OCI-M1 (cell line): ENCODE measurements at places on chromosomes 3 and 15.

GRCh38 chr3:115418583-115418982 lies 204.7 kb upstream of the GAP43 start:
- peak; percentile 42 for DNase-seq

DNA sequence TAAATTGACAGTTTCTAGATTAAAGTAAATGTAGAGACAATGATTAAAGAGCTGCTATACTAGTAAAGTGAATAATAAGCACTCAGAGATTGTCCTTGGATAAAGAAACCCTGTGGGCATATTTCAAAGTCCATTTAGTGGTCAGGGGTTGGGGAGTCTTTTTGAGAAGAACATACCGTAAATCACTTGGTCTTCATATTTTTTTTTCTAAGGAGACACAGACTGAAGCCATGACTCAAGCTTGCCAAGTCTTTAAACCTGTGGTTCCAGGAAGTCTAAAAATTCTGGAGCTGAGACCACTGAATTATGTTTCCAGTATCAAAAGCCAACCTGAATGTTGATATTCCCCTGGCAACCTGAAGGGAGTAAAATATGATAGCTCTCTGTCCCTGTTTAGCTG lies 171.0 kb downstream of the TPRG1 start:
- no peak for DNase-seq

- DNase-seq, result no peak
These were observed 107.2 kb upstream of the ABHD17C start for GRCh38 chr15:80587816-80588456.

DNA sequence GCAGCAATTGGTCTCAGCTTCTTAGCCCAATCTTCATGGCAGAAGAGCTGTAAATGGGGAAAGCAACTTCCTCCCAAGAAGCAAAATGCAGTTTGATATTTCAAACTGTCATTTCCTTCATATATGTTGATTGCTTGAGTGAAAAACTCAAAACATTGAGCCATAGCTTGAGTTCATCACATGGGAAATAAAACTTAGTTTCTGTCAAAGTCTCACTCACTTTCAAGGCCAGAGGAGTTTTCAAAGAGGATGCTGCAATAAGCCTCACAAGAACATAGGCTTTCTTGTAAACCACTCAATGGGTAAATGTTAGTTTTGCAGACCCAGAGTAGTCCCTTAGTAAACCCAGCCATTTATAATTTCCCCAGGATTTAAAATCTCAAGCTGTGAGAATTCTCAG lies 29.1 kb upstream of the SUCLG2 start:
- DNase-seq, result no peak

GRCh38 chr3:125310623-125311081 lies 64.5 kb downstream of the ZNF148 start:
- DNase-seq, result peak; percentile 84

- DNase-seq, result no peak
These were observed 14.7 kb downstream of the CCR1 start for GRCh38 chr3:46193436-46193835.

GRCh38 chr15:71779073-71779797 lies 31.1 kb upstream of the NR2E3 start:
- no peak for DNase-seq

DNA sequence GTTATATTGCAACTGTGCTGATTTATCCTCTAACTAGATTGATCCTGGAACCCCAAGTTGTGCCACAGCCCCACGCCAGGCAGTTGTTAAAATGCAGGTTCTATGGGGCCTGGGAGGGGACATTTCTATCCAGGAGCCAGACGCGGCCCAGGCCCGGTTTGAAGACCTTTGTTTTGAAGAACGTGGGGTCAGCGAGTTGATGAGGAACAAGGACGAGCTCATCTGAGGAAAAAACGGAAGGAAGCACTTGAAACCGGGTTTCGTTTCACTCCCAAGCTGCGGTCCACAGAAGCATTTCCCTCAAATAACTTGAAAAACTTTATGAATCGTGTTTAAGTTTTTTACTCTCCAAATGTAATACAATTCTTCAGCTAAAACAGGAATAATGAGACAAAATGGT lies 76.4 kb downstream of the CHSY1 start:
- no peak for DNase-seq

- no peak for DNase-seq
These were observed 25.1 kb downstream of the NSMCE3 start for GRCh38 chr15:29244544-29244943.

GRCh38 chr3:114436182-114436581 lies 142.4 kb downstream of the TIGIT start:
- DNase-seq, result no peak

DNA sequence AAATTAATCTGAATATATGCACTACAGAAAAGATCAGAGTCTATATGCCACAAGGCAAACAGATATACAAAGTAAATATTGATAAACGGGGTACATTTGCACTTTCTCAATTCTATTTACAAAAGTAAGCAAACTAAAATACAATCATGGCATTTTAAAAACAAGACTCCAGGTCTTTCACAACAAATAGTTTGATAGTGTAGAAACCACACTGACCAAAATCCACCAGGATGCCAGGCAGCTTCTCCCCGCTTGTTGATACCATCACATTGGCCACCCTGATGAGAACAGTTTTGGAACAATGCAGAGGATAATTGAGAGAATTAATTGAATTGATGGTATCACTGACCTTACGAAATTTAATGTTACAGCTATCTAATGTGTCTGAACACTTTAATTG lies 190.6 kb upstream of the TMCO5A start:
- no peak for DNase-seq

- no peak for DNase-seq
These were observed 9.0 kb downstream of the UBXN7 start for GRCh38 chr3:196423044-196423781.

DNA sequence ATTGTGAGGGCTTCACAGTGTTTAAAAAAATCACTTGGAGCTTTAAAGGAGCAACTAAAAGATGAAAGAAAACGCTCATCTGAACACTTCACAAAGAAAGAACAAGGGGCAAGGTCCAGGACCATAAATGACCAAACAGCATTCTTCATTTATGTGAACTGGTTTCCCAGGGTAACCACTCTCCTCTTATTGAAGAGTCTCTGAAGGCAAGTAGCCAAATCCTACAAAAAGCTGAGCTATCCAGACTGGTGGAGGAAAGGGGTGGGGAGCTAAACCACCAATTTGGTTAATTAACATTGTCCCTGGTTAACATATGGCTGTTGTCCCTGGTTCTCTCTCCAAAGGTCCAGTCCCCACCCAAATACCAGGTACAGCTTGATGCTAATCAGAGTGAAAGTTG lies 58.1 kb downstream of the OSBPL10 start:
- no peak for DNase-seq

GRCh38 chr3:46029953-46030543 lies 2.8 kb upstream of the XCR1 start:
- DNase-seq, result no peak

GRCh38 chr3:174767406-174767805 lies 91.7 kb upstream of the NAALADL2 start:
- DNase-seq, result no peak

GRCh38 chr3:100709842-100710260 lies 557 bp downstream of the TFG start:
- DNase-seq, result peak; percentile 68

DNA sequence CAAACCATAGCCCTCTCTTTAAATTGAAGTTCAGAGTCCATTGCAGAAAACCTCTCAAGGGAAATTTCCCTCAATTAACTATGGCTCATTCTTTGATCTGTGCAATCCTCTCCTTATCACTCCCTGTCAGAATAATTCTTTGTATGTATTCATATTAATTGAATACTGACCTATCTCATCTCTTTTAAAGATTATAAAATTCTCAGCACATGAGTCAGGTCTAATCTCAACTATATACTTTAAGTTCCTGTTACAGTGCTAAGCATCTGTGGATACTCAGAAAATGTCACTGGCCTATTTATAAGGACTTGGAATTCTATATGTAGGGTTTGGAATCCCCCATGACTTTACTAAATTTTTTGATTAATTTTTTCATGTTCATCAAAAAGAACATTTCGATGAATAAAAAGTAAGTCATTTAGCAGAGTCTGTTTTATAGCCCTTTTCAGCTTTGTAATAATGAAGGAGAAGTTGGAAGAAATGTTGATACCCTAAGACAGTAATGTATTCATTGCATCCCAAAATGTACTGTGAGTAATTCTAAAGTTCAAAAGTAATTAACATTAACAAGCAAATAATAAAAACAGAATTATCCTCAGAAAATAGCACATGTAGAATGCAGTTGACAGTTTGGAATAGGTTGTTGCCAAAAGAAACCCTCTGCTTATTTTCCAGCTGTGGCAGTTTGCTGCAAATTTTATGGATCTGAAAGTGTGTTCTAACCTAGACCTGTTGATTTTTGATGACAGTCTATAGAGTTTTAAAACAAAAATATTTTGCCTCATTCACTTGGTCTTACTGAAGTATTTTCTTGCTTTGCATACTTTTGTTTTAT lies 503.4 kb upstream of the CBLB start:
- DNase-seq, result no peak

GRCh38 chr3:47565734-47566550 lies 12.7 kb downstream of the CSPG5 start:
- DNase-seq, result no peak

- no peak for DNase-seq
These were observed 16.5 kb downstream of the GORASP1 start for GRCh38 chr3:39090922-39091321.

DNA sequence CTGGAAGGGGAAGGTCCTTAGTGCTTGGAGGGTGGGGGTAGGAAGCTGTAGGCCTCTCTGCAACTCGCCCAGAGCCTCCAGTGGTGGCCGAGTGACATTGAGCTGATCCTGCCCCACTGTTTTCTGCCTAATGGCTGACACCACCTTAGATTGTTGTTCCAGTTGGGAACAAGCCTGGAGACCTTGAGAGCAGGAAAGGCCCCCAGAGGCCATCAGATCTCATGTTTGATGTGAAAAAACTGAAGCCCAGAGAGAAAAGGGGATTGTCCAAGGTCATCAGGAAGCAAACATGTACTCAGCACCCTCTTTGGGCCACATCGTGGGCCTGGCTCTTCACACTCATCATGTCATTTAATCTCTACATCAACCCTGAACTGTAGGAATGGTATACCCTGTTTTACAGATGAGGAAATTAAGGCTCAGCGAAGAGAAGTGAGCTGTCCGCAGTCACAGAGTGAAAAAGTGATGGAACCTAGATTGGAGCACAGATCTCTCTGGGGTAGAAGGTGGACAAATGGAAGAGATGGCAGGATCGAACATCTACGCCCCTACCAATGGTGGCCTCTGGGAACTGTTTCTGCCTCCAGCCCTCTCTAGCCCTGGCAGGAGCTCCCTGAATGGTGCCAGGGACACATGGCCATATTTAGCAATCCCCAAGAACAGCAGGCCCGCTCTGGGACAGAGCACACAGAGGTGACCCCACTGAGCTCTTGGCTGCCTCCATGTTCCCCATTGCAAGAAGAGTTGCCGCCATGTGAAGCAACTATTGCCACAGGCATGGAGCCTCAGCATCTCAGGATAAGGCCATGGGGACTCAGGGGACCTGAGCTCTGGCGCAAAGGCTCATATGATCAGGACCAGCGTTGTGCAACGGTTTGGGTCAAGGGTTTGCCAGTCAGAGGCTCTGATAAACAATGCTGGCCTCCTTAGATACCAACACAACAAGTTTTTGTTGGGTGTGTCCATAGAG lies 31.6 kb upstream of the TSEN2 start:
- DNase-seq, result no peak

GRCh38 chr15:80619680-80620079 lies 75.4 kb upstream of the ABHD17C start:
- DNase-seq, result no peak

- no peak for DNase-seq
These were observed 79.6 kb downstream of the NFKBIZ start for GRCh38 chr3:101928890-101929289.

DNA sequence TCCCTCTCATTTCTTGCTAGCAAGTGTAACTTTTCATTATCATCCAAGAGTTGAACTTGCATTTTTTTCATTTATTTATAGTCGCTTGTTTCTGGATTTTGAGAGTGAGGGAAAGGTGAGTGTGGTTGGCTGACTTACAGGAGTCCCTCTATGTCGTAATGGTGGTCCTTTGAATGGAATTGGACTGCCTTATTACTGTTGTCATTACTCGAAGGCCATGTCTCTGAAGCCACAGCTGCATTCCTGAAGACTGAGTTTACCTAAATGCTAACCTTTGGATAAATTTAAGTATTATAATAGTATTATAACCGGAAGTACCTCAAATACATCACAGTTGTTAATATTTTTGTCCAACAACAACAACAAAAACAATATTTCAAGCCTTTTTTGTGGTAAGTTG lies 488.9 kb downstream of the GABRG3 start:
- DNase-seq, result no peak

GRCh38 chr15:85772668-85773067 lies 22.1 kb downstream of the KLHL25 start:
- DNase-seq, result no peak

DNA sequence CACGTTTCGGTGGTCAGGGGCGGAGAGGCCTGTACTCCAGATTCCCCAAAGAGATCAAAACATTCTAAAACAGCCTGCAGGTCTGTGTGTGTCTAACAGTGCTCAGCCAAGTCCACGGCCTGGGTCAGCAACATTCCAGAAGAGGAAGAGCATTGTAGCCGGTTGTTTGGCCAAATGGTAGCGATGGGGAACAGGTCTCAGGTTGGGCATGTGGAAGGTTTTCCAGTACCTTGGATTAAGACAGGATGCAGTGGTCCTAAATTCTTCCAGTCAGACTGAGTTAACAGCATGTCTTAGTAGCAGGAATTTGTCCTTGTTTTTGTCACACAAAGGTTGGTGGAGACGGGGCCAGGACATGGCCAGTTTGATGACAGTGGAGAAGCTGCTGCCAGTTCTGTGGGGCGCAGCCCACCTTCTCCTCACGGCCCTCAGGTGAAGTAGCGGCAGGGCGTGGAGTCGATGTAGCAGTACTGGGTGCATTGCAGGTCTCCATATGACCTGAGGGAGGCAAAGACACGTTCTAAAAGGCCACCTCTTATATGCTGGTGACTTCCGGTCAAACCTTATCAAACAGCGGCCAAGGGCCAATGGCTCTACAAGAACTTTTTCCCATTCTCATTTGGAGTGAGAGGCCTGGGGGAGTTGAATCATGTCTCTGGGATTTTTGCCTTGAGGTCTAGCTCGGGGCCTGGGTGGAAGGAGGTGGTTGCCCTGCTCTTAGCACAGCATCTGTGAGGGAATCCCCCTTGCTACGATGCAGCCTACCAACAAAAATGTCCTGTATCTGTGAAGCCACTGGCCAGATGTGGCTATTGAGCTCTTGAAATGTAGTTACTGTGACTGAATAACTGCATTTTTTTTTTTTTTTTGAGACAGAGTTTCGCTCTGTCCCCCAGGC lies 24.1 kb downstream of the EAF1 start:
- DNase-seq, result no peak

- no peak for DNase-seq
These were observed 20.3 kb upstream of the PLSCR4 start for GRCh38 chr3:146271180-146271579.

- DNase-seq, result peak; percentile 70
These were observed 661.2 kb upstream of the NR2F2 start for GRCh38 chr15:95669146-95669922.
